Esophagus squamous epithelium (tissue), 5 donors: ENCODE measurements at places on chromosomes 7 and 10.

DNA sequence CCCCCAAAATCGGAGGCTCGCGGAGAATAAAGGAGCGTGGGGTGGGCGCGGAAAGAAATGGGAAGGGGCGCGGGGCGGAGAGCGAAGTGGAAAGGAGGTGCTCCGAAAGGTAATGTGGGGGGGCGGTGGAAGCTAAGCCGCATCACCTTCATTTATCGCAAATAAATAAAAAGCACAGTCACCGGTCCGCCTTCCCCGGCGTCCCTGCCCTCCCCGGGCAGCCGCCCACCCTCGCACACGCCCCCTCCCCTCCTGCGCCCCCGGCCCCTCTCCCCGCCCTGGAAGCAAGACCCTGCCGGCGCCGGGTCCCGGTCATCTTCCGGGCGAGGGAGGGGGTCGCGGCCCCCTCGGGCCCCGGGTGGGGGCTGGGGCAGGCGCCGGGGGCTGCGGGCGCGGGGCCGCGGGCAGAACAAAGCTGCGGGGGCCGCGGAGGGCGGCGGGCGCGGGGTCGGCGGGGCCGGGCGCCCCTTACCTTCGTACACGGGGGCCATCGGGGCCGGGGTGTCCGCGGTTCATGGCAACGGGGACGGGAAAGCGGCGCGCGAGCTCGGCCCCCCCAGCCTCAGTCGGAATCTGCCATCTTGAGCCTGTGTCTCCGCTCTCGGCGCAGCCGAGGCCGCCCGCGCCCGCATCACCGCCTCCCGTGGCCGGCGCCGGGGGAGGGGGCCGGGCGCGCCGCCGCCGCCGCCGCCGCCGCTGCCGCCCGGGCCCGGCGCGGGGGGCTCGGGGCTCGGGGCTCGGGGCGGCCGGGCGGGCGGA, 486 bp downstream of the HIPK2 start:
- H3K4me1 ChIP-seq = peaks cover 82% of the 10 kb centered on the region
- no peak for DNase-seq
- H3K27ac ChIP-seq = peak overlapping the region; percentile 98
- H3K4me3 ChIP-seq = peak overlapping the region; percentile 90
- no peaks in the 10 kb centered on the region for H3K36me3 ChIP-seq

DNA sequence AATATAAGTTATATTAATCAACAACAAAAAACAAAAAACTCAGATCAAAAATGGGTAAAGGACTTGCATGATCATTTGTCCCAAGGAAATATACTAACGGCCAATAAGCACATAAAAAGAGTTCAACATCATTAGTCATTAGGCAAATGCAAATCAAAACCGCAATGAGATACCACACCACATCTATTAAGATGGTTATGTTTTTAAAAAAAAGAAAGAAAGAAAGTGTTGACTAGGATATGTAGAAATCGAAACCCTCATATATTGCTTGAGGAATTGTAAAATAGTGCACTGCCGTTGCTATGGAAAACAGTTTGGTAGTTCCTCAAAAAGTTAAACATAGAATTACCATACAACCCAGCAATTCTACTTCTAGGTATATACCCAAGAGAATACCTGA, 39.4 kb upstream of the CTNNA3 start:
- H3K4me1 ChIP-seq = no peaks in the 10 kb centered on the region
- H3K36me3 ChIP-seq = no peaks in the 10 kb centered on the region
- no peak overlapping the region for H3K27ac ChIP-seq
- DNase-seq = no peak

- no peak overlapping the region for H3K4me3 ChIP-seq
- peak overlapping the region; percentile 79 for H3K27ac ChIP-seq
- H3K27me3 ChIP-seq = no peaks in the 10 kb centered on the region
- peaks cover 4% of the 10 kb centered on the region for H3K4me1 ChIP-seq
- no peak for DNase-seq
- H3K36me3 ChIP-seq = no peaks in the 10 kb centered on the region
These were observed 66.2 kb downstream of the CTBP2 start for GRCh38 chr10:125093974-125094705.

DNA sequence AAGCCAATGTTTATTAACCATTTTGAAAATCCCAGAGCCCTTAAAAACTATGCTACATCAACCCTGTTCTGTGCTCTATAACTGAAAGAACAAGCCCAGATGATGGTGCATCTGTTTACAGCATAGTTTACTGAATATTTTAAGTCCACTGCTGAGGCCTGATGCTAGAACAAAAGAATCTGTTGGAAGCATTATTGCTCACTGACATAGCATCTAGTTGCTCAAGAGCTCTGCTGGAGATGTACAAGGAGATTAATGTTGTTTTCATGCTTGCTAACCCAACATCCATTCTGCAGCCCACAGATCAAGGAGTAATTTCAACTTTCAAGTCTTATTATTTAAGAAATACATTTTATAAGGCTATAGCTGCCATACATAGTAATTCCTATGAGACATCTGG, 181.3 kb upstream of the FEZF1 start:
- H3K4me1 ChIP-seq = no peaks in the 10 kb centered on the region
- H3K27me3 ChIP-seq = no peaks in the 10 kb centered on the region
- H3K4me3 ChIP-seq = no peak overlapping the region
- no peak overlapping the region for H3K27ac ChIP-seq
- H3K36me3 ChIP-seq = no peaks in the 10 kb centered on the region
- DNase-seq = no peak

GRCh38 chr10:130020651-130021382, 56.7 kb upstream of the EBF3 start:
- no peaks in the 10 kb centered on the region for H3K36me3 ChIP-seq
- DNase-seq = no peak
- no peak overlapping the region for H3K4me3 ChIP-seq

- no peak overlapping the region for H3K4me3 ChIP-seq
- H3K36me3 ChIP-seq = no peaks in the 10 kb centered on the region
- H3K4me1 ChIP-seq = peaks cover 4% of the 10 kb centered on the region
- H3K27me3 ChIP-seq = no peaks in the 10 kb centered on the region
- no peak for DNase-seq
These were observed 357.6 kb upstream of the CELF2 start for GRCh38 chr10:10660054-10660453.

- no peak overlapping the region for H3K4me3 ChIP-seq
- H3K27me3 ChIP-seq = no peaks in the 10 kb centered on the region
- no peaks in the 10 kb centered on the region for H3K36me3 ChIP-seq
- no peaks in the 10 kb centered on the region for H3K4me1 ChIP-seq
- H3K27ac ChIP-seq = no peak overlapping the region
- no peak for DNase-seq
These were observed 191.0 kb upstream of the BET1 start for GRCh38 chr7:94195201-94195600.

GRCh38 chr7:19421861-19422260, 276.6 kb upstream of the FERD3L start:
- no peak for DNase-seq
- H3K27me3 ChIP-seq = no peaks in the 10 kb centered on the region
- no peaks in the 10 kb centered on the region for H3K4me1 ChIP-seq
- no peak overlapping the region for H3K4me3 ChIP-seq
- H3K27ac ChIP-seq = no peak overlapping the region

GRCh38 chr10:5530846-5531557, 6.2 kb downstream of the CALML3 start:
- H3K4me3 ChIP-seq = no peak overlapping the region
- H3K36me3 ChIP-seq = no peaks in the 10 kb centered on the region
- H3K4me1 ChIP-seq = peaks cover 92% of the 10 kb centered on the region
- DNase-seq = no peak
- H3K27ac ChIP-seq = peak overlapping the region; percentile 93
